ENCODE measurements at places on chromosomes 5 and 9.

DNA sequence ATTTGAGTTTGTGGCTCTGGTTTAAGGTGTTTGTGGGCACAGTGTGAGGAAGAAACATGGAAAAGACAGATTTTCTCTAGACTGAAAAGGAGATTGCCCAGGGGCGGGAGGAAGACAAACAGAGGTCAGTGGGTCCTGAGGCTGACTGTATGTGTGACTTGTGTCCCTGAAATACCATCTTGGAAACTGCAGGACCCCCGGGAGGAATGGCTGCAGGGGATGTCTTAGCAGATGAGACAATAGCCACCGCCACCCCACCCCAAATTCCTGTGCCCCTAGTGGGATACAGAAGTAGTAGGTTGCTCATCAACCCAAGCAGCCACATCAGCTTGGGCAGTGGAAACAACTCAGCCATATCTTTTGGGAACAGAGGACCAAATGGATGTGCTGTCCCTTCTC lies 1.7 kb upstream of the PSAT1 start:
- DNase-seq: no peak

GRCh38 chr5:156623381-156624040 lies 226.6 kb upstream of the PPP1R2B start:
- no peak for DNase-seq

- DNase-seq: no peak
Observed at GRCh38 chr9:98978231-98978681, 34.5 kb downstream of the COL15A1 start.

GRCh38 chr5:171783051-171783450 lies 2.6 kb upstream of the SMIM23 start:
- DNase-seq: no peak

DNA sequence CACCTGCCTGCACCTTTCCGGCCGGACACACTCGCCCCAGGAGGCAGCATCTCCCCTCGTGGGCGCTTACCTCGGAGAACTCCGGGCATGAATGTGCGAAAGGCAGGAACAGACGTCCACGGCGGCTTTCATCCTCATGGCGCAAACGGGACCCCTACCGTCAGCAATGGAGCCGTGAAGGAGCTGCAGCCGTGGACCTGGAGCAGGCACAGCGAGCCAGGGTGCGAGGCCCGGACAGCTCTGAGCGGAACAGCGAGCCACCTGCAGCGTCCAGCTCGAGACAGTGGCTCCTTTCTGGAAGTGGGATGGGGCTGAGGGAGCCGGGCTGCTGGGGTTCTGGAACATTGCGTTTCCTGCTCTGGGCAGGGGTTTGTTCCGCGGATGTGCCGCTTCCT lies 7.8 kb upstream of the SLC6A19 start:
- no peak for DNase-seq

GRCh38 chr9:89359751-89360261 lies 41.5 kb downstream of the SECISBP2 start:
- DNase-seq: no peak

DNA sequence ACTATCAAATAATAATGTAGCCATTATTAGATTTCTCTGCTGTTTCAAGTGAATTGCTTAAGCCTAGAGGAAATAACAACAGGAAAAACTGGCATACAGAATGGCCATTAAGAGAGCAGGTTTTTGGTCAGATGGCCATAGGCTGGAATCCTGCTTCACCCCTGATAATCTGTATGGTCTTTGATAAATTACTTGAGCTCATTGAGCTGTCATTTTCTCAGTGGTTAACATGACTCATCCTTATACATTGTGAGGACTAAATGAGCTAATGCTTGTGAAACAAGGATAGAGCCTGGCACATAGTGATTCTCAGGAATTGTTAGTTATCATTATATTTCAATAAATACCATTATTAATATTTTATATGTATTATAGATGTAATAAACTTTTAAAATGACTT lies 516.5 kb downstream of the KIF4B start:
- no peak for DNase-seq

GRCh38 chr5:14469551-14470377 lies 111.8 kb upstream of the OTULINL start:
- DNase-seq: no peak

GRCh38 chr5:169097374-169098326 lies 203.3 kb downstream of the SLIT3 start:
- no peak for DNase-seq
